Stimulated activated CD8-positive, alpha-beta memory T cell treated with anti-CD3 and anti-CD28 coated beads, Interleukin-7, amount 100 ng/mL, for 1 hour (primary cell): ENCODE measurements at places on chromosomes 7 and 10.

GRCh38 chr10:101238732-101239105 is 9.5 kb upstream of the LBX1 start:
- DNase-seq, result no peak

DNA sequence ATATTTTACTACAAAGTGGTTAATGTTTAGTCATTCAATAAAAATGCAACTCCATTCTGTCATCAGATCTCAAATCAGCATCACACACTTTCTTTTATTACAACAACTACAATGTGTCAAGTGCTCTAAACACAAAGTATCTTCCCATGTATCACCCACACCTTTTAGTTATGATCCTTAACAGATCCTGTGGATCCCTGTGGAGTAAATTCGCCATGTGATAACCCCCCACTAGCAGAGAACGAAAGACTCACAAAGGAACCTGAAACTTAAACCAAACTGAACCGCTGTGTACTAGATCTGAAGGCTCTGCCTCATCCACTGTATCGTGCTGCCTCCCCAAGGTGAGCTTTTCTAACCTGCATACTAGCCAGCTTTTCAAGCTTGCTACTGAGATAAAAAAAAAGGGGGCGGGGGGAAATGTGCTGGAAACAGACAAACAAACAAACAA is 1.7 kb downstream of the DPY19L1 start:
- DNase-seq, result no peak

DNA sequence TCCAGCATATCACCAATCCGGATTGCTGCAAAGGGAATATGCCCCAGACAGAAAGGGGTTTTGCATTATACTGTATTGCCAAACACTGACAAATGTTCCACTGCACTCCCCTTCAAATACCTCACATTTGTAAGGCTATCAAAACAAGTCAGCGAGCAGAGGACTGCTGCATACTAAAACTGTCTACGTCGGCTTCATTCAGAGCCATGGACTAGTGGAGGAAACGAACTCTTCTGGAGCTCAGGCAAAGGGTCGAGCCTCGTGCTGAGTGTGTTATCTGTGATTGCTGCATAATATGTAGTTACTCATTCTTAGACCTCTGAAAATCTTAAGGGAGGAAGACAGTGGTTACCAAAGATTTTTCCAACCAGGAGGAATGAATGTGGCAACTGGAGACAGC is 200.2 kb downstream of the DYNC1I1 start:
- DNase-seq, result no peak

- no peak for DNase-seq
Observed at GRCh38 chr10:110358869-110359629, 54.3 kb upstream of the SMNDC1 start.

GRCh38 chr7:135508883-135509588 is 866 bp downstream of the CNOT4 start:
- DNase-seq, result no peak

- no peak for DNase-seq
Observed at GRCh38 chr7:24733414-24734060, 23.7 kb downstream of the GSDME start.

DNA sequence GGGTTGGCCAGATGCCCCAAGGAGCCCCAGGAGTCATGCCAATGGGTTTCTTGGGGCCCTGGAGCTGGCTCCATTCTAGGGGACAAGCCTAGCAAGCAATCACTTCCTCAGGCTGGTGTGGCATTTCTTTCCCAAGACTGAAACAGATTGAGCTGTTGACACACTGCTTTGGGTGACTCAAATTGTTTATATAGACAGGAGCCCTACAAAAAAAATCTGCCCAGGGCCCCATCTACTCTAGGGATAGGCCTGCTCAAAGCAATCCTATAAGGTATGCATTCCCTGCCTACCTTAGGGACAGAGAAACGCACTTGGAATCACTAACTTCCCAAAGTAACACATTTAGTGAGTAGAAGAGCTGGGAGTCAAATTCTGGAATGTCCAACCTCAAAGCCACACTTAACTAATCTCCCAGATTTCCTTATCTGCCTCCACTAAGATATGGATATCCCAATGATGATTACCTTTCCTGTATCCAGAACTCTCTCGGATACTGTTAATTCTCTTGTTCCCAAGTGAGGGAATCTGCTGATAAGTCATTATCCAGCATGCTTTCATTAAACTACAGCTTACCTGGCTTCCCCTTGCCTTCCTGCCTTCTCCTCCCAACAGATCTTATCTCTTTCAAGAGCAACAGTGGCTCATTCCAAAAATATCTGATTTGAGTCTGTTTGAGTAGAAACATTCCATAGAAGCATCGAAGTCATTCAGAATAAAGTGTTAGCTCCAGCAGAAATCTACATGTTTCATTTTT is 3.1 kb downstream of the ABLIM1 start:
- no peak for DNase-seq

- DNase-seq, result no peak
Observed at GRCh38 chr10:29767968-29768367, 133.2 kb upstream of the SVIL start.

GRCh38 chr10:70232155-70232858 is 922 bp downstream of the PPA1 start:
- no peak for DNase-seq

GRCh38 chr7:20417260-20417659 is 86.6 kb downstream of the ITGB8 start:
- DNase-seq, result no peak

- DNase-seq, result no peak
Observed at GRCh38 chr10:25061711-25062449, 45.5 kb downstream of the THNSL1 start.

- DNase-seq, result no peak
Observed at GRCh38 chr7:98685541-98685940, 68.5 kb downstream of the NPTX2 start.

DNA sequence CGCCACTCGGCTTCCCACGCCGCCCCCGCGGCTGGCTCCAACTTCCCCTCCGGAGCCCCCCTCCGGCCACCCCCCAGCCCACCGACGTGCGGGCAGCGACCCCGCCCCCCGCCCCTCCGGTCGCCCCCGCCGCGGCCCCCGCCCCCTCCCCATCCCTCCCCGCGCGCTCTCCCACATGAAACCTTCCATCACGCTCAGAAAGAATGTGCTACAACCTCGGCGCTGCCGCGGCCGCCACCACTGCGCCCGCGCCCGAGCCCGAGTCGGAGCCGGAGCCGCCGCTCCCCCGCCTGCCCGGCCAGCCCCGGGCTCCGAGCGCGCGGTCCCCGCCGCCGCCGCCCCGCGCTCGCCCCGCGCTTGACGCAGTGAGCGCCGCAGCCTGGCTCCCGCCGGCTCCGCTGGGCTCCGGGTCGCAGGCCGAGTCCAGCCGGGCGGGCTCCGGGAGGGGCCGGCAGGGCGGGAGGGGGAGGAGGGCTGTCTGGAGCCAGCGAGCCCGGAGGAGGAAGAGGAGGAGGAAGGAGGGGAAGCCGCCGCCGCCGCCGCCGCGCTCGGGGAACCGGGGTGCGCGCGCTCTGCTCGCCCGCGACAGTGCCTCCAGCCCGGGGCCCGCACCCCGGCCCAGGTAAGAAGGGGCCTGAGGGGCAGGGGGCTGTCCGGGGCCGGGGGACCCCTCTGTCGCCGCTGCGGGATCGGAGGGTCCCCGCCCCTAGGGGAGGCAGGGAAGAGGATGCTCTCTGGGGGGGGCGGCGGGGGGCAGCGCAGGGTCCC is 4.3 kb upstream of the ELFN1 start:
- no peak for DNase-seq

DNA sequence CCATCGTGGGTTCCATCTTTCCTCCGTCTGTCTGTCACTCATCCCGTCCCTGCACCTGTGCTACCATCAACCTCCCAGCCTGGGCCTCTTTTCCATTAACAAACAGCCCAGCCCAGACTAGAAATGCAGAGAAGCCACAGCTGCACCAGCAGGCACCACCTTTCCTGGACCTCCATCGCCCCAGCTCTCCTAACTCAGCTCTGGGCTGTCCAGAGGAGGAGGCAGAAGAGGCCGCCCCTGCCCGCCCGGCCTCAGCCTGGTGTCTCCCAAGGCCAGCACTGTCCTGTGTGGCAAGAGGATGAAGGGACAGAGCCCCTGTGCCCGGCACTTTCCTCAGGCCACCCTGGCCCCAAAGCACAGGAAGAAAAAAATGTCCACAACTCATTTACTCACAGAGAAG is 225.6 kb downstream of the PTPRN2 start:
- no peak for DNase-seq

- DNase-seq, result peak; percentile 20
Observed at GRCh38 chr7:101814081-101814990, 3.1 kb upstream of the CUX1 start.
